ENCODE measurements at places on chromosomes 7 and 10. TPM values are rescaled to one million over a fixed set of nuclear protein-coding genes. Genes with fewer than 3 reads are reported as not detected.

- no peak for DNase-seq
- H3K27ac ChIP-seq: no peak overlapping the region
- H3K36me3 ChIP-seq: no peaks in the 10 kb centered on the region
- H3K4me1 ChIP-seq: peaks cover 9% of the 10 kb centered on the region
- no peak overlapping the region for H3K4me3 ChIP-seq
These were observed 20.2 kb upstream of the ELFN1 start for GRCh38 chr7:1649751-1650326.

GRCh38 chr10:109202111-109202510 is 721.2 kb downstream of the XPNPEP1 start:
- no peak overlapping the region for H3K27ac ChIP-seq
- H3K4me1 ChIP-seq: peaks cover 6% of the 10 kb centered on the region
- DNase-seq: no peak
- no peaks in the 10 kb centered on the region for H3K36me3 ChIP-seq
- H3K4me3 ChIP-seq: no peak overlapping the region

- no peak overlapping the region for H3K27ac ChIP-seq
- peaks cover 11% of the 10 kb centered on the region for H3K4me1 ChIP-seq
- no peak for DNase-seq
- H3K36me3 ChIP-seq: no peaks in the 10 kb centered on the region
These were observed 317.2 kb downstream of the BBS9 start for GRCh38 chr7:33446551-33446950.

DNA sequence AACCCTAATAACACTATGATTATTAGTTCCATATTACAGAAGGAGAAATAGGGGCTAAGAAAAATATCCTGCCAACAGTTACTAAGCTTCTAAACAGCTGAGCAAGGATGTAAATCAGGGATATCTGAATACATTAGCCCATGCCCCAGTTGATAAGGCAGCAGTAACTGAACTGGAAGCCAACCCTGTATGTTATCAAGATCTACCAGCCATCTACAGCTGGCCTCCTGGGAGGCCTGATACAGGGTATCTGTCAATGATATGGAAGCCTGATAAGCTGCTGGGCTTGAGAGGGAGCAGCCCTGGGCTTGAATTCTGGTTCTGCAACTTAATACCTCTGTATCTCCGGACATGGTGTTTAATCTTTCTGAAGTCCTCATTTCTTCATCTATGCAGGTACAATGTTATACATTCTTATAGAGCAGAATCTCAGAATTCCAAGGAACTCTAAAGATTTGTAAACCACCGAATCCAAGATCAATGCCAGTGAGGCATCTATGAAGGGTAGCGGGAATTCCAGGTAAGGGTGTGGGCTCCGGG is 37.9 kb upstream of the AFAP1L2 start:
- H3K4me3 ChIP-seq: no peak overlapping the region
- DNase-seq: no peak
- no peak overlapping the region for H3K27ac ChIP-seq

DNA sequence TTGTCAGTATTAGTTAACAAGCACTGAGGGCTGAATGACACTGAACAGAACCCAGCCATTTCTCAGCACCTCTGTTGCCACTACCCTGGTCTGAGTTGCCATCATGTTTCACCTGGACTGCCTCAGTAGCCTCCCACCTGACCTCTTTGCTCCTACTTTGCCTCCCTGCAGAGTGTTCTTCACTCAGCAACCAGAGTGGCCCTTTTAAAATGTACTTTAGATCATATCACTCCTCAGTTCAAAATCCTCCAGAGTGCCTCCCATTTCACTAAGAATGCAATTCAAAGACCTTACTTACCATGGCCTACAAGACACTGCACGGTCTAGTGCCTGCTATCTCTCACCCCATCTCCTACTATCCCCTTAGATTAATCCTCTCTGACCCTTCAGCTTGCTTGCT is 214.5 kb downstream of the AUTS2 start:
- H3K27ac ChIP-seq: no peak overlapping the region
- no peak overlapping the region for H3K4me3 ChIP-seq
- peaks cover 63% of the 10 kb centered on the region for H3K4me1 ChIP-seq
- DNase-seq: no peak
- H3K36me3 ChIP-seq: no peaks in the 10 kb centered on the region

ADIRF gene
- not detected for total RNA-seq
